ENCODE measurements at places on chromosomes 6 and 20. TPM values are rescaled to one million over a fixed set of nuclear protein-coding genes. Genes with fewer than 3 reads are reported as not detected.

Gene HSPA1L
- total RNA-seq = 0.12 TPM

Gene SMLR1
- not detected for total RNA-seq

Gene SOX18
- 3.3 TPM for total RNA-seq

Gene SLC52A3
- total RNA-seq = 10.2 TPM

Gene CDSN
- total RNA-seq = 0.12 TPM

GRCh38 chr6:83960664-83961063, 72.9 kb upstream of the MRAP2 start:
- DNase-seq = no peak
- 0 out of 2 replicates have a peak, but pooled peaks cover 3% of the 10 kb centered on the region for H3K36me3 ChIP-seq
- no peak overlapping the region for H3K27ac ChIP-seq
- no peak overlapping the region for H3K4me3 ChIP-seq
- no peaks in the 10 kb centered on the region for H3K4me1 ChIP-seq
- H3K27me3 ChIP-seq = no peaks in the 10 kb centered on the region

DNA sequence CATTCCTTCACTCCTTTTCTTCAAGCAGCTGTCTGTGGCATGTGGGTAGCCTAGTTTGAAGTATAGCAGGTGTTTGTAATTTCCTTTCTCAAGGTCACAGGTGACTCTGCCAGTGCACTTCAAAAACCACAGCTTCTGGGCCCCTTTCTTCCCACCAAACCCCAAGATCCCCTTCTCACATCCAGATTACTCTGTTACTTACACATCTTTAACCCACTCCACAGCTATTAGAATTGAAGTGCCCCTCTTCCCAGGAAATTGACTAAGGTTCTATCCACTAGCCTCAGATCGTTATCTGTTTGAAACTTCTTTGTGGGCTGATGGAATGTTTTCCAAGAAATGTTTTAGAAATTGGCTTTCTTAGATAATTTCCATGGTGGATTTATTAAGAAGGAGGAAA, 150.8 kb downstream of the AHI1 start:
- no peaks in the 10 kb centered on the region for H3K36me3 ChIP-seq
- no peaks in the 10 kb centered on the region for H3K27me3 ChIP-seq
- no peaks in the 10 kb centered on the region for H3K4me1 ChIP-seq
- no peak for DNase-seq
- H3K27ac ChIP-seq = no peak overlapping the region

DNA sequence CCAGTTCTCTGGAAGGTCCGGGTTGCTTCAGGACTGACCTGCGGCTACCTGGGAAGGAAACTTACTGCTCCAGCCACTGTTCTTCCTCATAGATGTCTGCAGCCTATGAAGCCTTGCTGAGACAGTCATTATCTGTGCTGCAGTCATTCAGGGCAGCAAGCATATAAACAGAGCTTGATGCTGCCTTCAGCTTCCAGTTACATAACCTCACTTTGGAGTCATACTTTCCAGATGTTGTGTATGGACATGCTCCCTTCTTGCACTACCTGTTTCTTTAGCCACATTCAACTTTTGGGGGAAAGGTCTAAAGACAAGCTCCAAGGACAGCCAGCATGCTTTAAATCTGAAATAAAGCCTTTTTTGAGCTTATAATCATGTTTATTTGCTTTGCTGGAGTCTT, 98.1 kb downstream of the SLC24A3 start:
- H3K36me3 ChIP-seq = no peaks in the 10 kb centered on the region
- no peaks in the 10 kb centered on the region for H3K27me3 ChIP-seq
- H3K4me3 ChIP-seq = no peak overlapping the region
- no peaks in the 10 kb centered on the region for H3K4me1 ChIP-seq
- no peak overlapping the region for H3K27ac ChIP-seq

GRCh38 chr20:58213121-58213520, 15.3 kb downstream of the ANKRD60 start:
- DNase-seq = no peak
- H3K36me3 ChIP-seq = no peaks in the 10 kb centered on the region
- H3K4me3 ChIP-seq = no peak overlapping the region
- no peak overlapping the region for H3K27ac ChIP-seq

- no peak overlapping the region for H3K27ac ChIP-seq
- no peak overlapping the region for H3K4me3 ChIP-seq
- H3K27me3 ChIP-seq = no peaks in the 10 kb centered on the region
- H3K36me3 ChIP-seq = no peaks in the 10 kb centered on the region
- peaks cover 6% of the 10 kb centered on the region for H3K4me1 ChIP-seq
Measured at GRCh38 chr6:166419286-166419685, 36.5 kb upstream of the MPC1 start.

- H3K4me3 ChIP-seq = no peak overlapping the region
- H3K27me3 ChIP-seq = no peaks in the 10 kb centered on the region
- no peak overlapping the region for H3K27ac ChIP-seq
- H3K4me1 ChIP-seq = peaks cover 4% of the 10 kb centered on the region
- no peak for DNase-seq
- H3K36me3 ChIP-seq = no peaks in the 10 kb centered on the region
Measured at GRCh38 chr6:17418281-17419188, 25.1 kb downstream of the CAP2 start.

DNA sequence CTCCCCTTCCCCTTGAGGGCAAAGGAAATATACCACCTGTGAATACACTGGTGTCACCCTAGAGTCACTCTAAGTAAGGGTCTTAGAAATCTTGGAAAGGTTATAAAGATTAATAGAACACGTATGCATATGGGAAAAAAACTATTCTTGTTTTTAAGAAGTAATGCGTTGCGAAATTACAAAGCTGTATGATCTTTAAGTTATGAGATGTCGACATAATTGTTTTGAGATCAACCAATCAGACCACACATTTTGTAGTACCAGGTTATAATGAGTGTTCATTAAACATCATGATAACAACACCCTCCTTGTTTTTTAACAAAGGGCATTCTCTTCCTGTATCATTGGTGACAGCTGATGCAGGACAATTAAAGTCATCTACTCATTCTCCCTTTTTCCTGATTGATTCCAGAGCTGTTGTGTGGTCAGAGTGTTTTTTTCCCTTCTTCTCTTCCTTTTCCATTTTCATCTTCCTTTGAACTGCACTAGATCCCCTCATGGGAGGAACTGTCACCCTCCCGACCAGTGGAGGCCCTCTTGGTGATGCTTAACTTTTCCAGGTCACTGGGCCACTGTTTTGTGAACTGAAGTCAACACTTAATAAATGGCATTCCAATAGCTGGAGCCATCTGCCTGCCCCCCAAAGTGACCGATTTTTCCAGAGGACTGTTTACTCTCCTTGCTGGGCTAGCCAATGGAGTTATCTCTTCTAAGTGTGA, 37.0 kb downstream of the PRDM1 start:
- no peak for DNase-seq
- no peaks in the 10 kb centered on the region for H3K36me3 ChIP-seq
- H3K4me3 ChIP-seq = no peak overlapping the region
- H3K27ac ChIP-seq = no peak overlapping the region

DNA sequence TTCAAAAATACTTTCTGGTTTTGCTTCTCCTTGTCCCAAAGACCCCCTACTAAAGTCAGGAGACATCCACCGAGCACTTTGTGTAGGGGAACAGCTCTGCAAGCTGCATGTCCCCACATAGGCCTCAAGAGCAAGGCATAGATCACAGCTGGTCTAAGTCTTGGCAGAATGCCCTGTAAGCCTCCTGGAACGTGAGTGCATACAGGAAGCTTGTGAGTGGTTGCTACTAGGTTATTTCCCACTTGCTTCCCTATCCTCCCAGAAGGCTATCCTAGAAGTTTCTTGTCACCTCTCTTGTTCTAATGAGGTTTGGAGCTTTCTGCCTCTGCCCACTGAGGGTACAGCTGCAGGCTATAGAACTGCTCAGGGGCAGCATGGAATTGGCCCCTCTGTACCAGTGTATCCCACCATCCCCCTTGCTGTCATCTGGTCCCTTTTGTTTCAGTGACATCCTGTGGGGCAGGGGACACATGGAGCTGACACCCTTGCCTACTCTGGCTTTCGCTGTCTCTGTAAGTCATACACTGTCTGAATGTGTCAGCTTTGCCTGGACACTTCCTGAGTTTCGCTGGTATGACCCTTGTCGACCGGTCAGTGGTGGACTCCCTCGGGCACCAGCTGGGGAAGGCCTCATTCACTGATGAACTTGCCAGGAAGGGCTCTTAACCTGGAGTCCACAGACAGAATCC, 35.6 kb upstream of the KCNK16 start:
- no peaks in the 10 kb centered on the region for H3K27me3 ChIP-seq
- H3K27ac ChIP-seq = no peak overlapping the region
- H3K36me3 ChIP-seq = no peaks in the 10 kb centered on the region
- peaks cover 7% of the 10 kb centered on the region for H3K4me1 ChIP-seq
- no peak for DNase-seq

- H3K36me3 ChIP-seq = no peaks in the 10 kb centered on the region
- H3K27me3 ChIP-seq = no peaks in the 10 kb centered on the region
- DNase-seq = no peak
- H3K4me1 ChIP-seq = peaks cover 21% of the 10 kb centered on the region
- H3K27ac ChIP-seq = no peak overlapping the region
Measured at GRCh38 chr20:23150304-23151007, 64.3 kb upstream of the CD93 start.

Measured in HCT116 (cell line).